Effector CD4-positive, alpha-beta T cell (primary cell): ENCODE measurements at places on chromosomes 6 and 20.

DNA sequence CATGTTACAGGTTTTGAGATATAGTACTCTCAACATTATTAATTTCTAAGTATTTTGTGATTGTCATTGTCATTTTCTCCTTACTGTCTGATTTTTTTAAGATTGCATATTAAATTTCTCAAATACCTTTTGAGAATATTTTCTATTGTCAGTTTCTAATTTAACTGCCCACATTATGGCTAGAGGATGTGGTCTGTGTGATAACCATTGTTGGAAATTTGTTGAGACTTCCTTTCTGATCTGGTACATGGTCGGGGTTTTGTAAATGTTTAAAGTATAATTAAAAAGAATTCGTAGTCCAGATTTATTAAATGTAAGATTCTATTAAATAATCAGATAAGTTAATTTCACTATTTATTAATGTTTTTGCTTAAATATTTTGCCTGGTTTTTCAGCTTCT, 60.1 kb downstream of the SLX4IP start:
- DNase-seq: no peak

DNA sequence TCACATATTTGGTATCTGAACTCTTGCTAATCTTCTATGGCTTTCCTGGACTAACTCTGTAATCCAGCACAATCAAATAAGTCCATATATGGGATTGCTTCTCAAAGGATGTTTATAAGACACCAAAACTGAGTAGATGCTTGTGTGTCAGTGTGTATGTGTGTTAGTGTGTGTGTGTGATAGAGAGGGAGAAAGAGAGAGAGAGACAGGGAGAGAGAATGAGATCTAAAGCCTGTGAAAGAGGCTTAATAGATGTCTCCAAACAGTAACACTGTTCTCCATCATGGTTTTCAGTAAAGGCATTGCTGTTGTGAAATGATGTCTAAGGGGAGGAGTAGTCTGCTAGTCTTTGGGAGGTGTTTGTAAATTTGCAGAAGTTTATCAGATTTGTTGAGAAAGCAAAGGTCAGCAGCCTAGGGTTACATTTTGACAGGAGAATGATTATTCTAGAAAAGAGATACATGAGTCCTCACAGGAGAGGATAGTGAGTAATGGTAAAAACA, 73.9 kb upstream of the MLIP start:
- no peak for DNase-seq

- peak; percentile 31 for DNase-seq
These were observed at the start of gene TOX2 for GRCh38 chr20:43914311-43915210. Gene TOX2, plus strand, starts transcription at chr20:43914852. Its CDS starts 40 bp downstream, at chr20:43914892.

- DNase-seq: no peak
These were observed 384.4 kb upstream of the IRAK1BP1 start for GRCh38 chr6:78482801-78483552.
